ENCODE measurements at places on chromosomes 6 and 20. TPM values are rescaled to one million over a fixed set of nuclear protein-coding genes. Genes with fewer than 3 reads are reported as not detected.
A peak's percentile ranks its signal among the peaks of the same experiment; 100 is the strongest.

DNA sequence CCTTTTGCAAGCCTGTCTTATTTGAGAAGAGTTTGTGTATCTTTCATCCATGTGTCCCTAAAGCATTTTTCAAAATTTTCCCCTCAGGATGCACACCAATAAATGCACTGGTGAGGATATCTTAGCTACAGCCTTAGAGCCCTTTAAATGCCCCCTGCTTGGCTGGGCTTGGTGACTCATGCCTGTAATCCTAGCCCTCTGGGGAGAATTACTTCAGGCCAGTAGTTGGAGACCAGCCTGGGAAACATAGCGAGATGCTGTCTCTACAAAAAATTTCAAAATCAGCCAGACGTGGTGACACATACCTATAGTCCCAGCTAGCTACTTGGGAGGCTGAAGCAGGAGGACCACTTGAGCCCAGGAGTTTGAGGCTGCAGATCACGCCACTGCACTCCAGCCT, 33.8 kb upstream of the PLCB4 start:
- no peak for DNase-seq

Gene IL17F
- not detected for polyA plus RNA-seq

DNA sequence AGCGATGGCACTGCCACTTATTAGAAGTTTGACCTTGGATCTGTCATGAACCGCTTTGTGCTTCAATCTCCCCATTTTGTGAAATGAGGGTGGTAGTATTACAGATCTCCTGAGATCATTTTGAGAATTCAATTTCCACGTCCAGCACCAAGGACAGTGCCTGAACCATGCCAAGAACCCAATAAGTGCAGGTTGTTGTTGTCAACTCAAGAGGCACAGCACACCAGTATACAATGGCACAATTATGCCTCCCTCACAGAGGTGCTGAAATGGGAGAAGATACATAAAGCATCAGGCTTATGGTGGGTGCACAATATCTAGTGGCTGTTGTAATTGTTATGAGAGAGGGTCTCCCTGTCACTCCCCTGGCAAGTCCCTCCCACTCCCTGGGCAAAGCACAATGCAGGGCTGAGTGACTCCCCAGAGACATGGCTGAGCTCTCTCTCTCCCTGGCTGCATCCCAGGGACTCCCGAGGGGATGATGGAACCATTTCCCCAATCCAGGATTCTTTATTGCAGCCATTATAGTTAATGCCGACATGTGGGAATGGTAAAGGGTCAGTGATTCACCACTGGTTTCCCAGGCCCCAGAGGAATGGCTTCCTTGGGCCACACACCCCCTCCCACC, 78.7 kb downstream of the CDH22 start:
- DNase-seq = no peak

DNA sequence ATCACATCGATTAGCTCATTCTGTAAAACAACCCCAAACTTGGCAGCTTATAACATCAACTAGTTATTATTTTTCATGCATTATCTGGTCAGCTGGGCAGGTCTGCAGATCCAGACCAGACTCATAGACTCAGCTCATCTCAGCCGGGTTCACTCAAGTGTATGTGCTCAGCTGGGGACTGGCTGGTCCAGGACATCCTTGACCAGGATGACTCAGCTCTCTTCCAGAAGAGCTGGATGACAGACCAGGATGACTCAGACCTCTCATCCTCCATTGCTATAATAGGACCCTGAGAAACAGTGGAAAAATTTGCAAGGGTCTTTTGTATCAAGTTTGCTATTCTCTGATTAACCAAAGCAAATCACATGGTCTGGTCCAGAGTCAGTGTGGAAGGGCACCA, 312.5 kb upstream of the PLCB4 start:
- no peak for DNase-seq

DNA sequence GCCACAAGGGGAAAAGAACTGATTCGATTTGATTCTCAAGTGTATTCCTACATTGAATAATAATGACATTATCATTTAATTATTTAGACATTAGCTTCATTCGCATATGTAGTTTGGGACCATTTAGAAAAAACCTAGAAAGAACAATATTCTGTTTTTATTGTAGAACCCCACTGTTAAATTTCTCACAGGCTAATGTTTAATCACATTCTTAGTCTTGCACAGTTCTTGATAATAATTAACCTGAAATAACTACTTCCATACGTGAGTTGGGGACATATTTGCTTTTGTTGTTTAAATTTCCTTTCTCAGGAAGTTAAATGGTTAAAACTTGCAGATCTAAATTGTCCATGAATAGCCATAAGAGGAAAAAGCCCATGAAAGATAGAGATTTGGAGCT, 275.2 kb downstream of the TFAP2B start:
- DNase-seq = no peak

Gene RPP21
- 68.8 TPM for polyA plus RNA-seq

DNA sequence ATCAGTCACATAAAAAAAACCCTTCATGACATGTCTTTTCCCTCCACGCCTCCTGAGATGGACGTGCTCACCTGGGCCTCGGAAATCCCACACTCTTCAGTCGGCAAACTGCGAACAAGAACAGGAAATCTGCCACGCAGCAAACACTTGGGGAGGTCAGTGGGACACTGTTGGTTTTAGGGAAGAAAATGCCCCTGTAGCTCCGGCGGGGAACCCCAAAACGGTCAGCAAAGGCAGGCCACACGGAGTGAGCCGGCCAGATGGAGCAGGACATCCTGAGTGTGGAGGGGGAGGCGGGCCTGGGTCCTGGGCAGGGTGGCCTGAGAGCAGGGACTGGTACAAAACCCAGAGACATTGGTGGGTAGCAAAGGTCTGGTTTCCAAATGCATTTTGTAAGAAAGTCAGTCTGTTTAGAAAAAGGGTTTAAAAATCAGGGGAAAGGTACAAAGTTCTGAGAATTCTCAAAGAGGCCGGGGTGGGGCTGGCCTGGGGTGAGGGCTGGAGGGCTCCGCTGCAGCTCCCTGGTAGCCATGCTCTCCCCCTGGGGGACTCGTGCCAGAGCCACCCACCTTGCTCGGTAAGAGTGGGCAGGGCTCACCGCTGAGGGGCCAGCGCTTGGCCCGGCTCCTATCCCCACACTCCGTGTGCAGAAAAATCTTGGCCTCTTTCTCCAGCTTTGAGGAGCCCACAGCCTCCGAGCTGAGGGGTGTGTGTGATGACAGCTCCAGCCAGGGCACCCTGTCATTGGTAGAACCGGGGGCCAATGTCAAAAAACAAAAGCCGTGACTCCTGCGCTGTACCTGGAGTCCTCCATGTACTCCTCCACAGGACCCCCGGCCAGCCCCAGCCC, 5.2 kb downstream of the SLC2A4RG start:
- peak; percentile 25 for DNase-seq

GRCh38 chr20:51624157-51624731, 81.7 kb upstream of the NFATC2 start:
- peak; percentile 77 for DNase-seq

- no peak for DNase-seq
These were observed 7.6 kb downstream of the POLR1C start for GRCh38 chr6:43524483-43524961.

DNA sequence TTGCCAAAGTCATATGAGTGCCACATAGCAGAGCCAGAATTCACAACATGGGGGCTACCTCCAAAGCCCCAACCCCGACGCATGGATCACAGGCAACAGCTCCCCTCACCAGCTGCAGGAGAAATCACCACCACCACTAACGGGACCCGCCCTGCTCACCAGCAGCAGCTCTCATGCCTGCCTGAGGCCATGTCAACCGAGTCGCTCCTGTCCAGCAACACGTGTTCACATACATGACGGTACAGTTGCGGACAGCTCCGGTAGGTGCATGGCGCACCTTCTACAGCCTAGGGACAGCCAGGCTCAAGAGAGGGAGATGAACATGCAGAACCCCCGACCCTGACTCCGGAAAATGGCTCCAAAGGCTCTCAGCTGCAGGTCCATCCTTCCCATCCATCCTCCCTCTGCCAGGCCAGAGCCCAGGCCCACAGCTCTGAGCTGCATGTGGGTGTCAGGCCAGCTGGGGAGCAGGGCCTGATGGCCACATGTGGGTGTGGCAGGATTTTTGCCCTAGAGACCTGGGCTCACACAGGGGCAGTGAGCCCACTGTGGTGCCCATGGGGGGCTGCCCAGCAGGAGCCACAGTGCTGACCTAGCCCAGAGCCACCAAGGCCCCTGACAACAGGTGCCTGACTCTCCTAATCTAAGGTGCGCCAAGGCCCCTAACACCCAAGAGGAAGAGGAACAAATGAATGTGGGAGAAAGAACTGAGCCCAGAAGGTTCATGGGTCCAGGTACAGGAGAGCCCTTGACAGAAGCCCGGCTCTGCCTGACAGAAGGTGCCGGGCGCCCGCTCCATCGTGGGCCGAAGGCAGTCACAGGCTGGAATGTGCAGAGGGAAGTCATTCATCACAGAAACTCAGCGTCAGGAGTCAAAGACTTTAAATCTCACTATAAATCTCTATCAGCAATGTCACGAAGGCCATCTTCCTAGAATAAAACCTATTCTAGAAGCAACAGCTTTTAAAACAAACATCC, 10.5 kb downstream of the RPS6KA2 start:
- no peak for DNase-seq

DNA sequence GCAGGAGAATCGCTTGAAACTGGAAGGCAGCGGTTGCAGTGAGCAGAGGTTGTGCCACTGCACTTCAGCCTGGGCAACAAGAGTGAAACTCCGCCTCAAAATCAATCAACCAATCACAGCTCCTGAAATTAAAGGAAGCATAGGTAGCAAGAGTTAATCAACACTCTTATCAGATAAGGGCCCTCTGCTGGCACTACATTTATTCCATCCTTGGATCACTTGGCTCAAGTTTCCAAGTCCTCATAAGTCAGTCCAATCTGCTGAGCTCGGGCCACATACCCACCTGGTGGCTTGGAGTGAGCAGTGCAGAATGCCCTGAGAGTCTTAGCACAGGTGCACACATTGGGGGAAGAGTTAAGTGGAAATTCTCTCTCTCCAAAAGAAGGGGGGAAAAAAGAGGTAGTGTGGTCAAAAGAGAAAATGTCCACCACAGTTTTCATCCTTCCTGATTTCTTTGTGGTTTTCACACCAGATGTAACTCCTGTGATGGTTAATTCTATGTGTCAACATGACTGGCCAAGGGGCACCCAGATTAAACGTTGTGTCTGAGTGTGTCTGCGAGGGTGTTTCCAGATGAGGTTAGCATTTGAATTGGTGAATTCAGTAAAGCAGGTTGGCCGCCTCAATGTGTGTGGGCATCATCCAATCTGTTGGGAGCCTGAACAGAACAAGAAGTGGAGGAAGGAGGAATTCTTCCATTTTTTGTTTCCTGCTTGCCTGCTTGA, 14.2 kb upstream of the FAM8A1 start:
- DNase-seq = no peak

- no peak for DNase-seq
These were observed 128.5 kb upstream of the CHD6 start for GRCh38 chr20:41746635-41747034.

Gene BCAS1
- polyA plus RNA-seq = not detected

GRCh38 chr6:31706599-31706998, at the start of gene LY6G6F:
LY6G6F (plus strand) TSS chr6:31706866; CDS start chr6:31706907, 41 bp downstream.
- DNase-seq = no peak

Gene CST7
- polyA plus RNA-seq = 0.08 TPM

- no peak for DNase-seq
These were observed 6.2 kb downstream of the JPH2 start for GRCh38 chr20:44180814-44181213.

Gene FKBP1A
- 453 TPM for polyA plus RNA-seq

Gene RAD21L1
- polyA plus RNA-seq = not detected

Gene PRICKLE4
- polyA plus RNA-seq = 3.9 TPM

Gene PMEPA1
- 5.9 TPM for polyA plus RNA-seq

- no peak for DNase-seq
These were observed 2.0 kb upstream of the SHLD1 start for GRCh38 chr20:5748246-5748645.

- no peak for DNase-seq
These were observed 30.6 kb downstream of the ELMO2 start for GRCh38 chr20:46375771-46376170.

- DNase-seq = no peak
These were observed 1.5 kb upstream of the MSH5 start for GRCh38 chr6:31737991-31738979.

- no peak for DNase-seq
These were observed 549.8 kb downstream of the LMBRD1 start for GRCh38 chr6:69246983-69247382.

DNA sequence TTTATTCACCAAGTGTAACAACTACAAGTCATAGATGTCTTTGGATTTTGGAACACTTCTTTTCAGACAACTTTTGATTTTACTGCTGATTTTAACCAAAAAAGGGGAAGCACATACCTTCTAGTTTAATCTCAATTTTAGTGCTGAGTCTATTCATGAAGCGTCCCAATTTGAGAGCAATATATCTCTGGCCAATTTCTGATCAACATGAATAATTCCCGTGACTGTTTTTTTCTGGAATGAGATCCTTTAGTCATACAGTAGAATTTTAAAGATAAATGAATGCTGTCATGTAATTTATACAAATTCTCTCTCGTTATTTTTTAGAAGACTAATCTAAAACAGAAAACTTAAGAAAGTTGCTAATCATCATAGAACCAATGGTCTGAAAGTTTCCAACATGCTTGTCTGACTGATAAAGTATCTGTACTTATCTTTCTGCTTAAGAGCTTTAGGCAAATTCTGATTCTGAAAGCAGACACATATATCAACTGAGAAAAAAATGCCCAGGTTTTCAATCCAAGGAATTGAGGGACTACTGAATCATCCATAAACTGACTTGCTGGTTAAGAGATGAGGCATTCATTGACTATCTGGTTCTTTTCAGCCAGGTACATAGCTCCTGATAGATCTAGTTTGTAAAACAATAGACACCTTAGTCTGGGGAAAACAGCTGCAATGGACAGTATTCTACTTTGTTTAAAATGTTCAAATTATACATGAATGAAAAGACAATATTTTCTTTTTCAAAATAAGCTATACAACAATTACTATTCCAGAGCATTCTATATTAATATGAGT, 657.5 kb downstream of the RFPL4B start:
- DNase-seq = no peak
